ENCODE measurements at places on chromosomes 16 and 17.
A peak's percentile ranks its signal among the peaks of the same experiment; 100 is the strongest.

DNA sequence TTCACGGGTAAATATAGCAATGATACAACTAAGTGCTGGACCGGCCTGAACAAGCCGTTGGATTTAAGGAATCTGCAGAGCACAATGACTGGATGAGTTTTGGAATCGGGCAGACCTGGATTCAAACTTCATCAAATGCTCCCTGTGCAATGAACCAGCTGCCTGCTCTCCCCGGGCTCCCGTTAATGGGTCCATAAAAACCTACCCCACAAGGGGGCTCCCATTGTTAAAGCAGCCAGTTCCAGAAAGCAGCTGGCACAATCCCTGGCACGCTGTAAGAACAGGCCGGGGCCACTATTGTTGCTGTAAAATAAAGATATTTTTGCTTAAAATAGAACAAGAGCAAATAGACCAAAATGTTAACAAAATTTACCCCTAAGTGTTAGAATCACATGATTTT lies 131.9 kb downstream of the C16orf95 start:
- no peak for DNase-seq

GRCh38 chr17:77133087-77133638 lies 7.6 kb upstream of the SEC14L1 start:
- no peak for DNase-seq

GRCh38 chr17:51261024-51261963 lies 948 bp downstream of the UTP18 start:
- no peak for DNase-seq

DNA sequence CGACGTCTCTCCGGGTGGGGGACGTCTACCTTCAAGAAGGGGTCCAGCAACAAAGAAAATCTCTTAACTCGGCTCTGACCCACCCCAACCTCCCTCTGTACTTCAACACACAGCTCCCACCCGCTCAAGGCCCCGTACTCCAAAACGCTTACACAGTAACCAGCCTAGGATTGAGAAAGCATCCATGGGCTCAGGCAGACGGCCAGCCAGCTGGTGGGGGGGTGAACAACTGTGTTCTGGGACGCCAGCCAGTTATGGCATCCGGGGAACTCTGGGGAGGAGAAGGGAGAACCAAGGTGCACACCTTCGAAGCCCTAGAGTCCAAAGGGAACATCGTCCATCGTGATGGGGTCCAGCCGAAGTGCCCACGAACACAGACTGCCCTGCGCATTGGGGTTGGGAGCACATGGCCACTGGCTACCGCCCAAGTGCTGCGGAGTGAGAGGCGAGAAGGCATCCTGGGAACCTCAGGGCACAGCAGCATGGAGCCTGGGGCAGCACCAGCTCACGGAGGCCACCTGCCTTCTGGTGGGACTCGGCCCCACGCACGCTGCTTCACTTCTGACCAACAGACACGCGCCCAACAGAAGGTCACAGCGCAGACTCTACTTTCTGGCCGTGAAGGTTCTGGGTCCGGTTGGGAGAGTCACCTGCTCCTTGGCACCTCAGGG lies 14.3 kb downstream of the SLC16A3 start:
- DNase-seq, result no peak

GRCh38 chr17:6660101-6660500 lies 8.5 kb downstream of the C17orf100 start:
- no peak for DNase-seq

GRCh38 chr17:62626719-62627218 lies 701 bp upstream of the MRC2 start:
- DNase-seq, result no peak

DNA sequence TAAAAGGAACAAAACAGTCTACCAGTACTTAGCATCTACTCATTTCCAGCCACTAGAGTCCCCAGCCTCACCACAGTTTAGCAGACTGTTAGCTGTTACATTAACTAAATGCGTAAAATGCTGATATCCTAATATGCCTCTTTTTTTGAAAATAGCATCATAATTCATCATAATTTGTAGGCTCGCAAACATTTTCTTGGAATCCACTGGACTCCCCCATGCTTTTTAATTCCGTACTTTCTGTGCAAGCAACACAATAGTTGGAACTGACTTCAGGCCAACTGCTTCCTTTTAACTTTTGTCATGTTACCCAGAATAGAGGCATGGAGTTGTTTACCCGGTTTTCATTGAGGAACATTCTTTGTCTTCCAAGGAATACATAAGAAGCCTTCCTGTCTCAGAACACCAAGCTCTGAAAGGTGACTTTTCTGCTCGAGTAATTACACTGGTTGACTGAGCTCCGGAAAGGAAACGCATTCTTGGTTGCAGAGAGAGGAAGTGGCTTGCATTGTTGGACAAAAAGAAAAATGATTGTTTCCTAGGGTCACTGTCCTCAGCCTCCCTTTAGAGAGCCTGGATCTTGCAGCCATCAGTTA lies 30.9 kb upstream of the SEC14L1 start:
- DNase-seq, result no peak

DNA sequence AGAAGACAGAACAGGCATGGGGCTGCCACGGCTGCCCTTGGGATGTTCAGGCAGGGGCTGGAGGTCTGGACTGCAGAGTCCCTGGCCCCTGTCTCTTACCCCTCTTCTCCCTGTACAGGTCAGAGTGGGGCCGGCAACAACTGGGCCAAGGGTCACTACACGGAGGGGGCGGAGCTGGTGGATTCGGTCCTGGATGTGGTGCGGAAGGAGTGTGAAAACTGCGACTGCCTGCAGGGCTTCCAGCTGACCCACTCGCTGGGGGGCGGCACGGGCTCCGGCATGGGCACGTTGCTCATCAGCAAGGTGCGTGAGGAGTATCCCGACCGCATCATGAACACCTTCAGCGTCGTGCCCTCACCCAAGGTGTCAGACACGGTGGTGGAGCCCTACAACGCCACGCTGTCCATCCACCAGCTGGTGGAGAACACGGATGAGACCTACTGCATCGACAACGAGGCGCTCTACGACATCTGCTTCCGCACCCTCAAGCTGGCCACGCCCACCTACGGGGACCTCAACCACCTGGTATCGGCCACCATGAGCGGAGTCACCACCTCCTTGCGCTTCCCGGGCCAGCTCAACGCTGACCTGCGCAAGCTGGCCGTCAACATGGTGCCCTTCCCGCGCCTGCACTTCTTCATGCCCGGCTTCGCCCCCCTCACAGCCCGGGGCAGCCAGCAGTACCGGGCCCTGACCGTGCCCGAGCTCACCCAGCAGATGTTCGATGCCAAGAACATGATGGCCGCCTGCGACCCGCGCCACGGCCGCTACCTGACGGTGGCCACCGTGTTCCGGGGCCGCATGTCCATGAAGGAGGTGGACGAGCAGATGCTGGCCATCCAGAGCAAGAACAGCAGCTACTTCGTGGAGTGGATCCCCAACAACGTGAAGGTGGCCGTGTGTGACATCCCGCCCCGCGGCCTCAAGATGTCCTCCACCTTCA lies 11.7 kb downstream of the TUBB3 start:
- DNase-seq, result no peak

DNA sequence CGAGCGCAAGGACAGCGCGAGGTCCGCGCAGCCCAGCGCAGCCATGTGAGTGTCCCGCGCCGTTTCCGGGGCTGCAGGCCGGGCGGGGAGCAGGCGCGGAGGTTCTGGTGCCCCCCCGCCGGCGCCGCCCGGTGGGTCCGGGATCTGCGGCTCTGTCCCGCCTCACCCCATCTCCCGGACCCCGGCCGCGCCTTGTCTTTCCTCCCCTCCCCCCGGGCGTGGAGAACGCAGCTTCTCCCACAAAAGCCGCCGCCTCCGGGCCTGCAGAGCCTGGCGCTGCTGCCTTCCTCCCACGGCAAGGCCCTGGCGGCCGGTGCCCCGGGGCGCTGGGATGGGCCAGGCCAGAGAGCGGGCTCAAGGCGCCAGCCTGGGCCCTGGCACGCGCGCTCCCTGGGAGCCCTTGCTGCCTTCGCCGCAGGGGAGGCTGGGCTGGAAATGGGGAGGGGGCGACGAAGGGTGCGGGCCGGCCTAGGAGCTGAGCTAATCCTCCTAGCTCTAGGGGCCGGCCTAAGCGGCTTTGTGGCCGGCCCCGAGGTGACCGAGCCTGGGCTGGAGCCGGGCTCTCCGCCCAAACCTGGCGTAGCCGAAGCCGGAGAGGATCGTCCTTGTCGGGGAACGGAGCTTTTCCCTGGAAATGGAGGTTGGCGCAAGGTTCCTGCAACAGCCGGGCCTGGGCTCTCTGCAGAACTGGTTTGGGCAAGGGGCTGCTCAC lies 397 bp downstream of the RIPOR1 start:
- no peak for DNase-seq

GRCh38 chr17:7186241-7186640 lies 7.1 kb upstream of the ASGR1 start:
- no peak for DNase-seq

DNA sequence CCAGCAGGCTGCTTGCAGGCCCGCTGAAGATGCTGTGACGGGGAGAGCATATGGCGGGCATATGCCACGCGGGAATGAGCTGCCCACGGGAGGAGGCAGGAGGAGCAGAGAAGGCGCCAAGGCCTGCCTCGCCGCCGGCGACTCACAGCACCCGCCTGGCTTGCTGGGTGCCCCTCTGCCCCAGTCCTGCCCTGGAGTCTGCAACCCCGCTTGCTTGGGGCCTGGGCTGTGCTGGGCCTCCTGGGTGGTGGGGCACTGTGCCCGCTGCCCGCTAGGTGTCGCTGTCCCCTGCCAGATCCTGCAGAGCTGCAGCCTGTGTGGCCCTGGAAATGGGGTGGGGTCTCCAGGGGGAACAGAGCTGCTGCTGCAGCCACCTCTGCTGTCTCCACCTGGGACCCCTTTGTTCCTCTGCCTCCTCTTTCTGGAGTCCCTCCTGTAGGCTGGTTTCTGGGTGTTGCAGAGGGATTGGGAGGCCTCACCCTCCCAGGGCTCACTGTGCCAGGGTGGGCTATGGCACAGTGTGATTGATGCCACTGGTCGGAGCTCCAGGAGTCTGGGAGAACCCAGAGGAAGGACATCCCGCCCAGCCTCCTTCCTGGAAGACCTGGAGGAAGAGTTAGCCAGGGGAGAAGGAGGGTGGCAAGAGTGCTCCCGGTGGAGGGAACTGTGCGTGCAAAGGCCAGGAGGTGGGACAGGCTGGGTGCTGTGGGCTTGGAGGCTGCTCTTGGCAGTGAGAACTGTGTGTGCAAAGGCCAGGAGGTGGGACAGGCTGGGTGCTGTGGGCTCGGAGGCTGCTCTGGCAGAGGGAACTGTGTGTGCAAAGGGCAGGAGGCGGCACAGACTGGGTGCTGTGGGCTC lies 141.0 kb upstream of the CIBAR2 start:
- peak; percentile 55 for DNase-seq

DNA sequence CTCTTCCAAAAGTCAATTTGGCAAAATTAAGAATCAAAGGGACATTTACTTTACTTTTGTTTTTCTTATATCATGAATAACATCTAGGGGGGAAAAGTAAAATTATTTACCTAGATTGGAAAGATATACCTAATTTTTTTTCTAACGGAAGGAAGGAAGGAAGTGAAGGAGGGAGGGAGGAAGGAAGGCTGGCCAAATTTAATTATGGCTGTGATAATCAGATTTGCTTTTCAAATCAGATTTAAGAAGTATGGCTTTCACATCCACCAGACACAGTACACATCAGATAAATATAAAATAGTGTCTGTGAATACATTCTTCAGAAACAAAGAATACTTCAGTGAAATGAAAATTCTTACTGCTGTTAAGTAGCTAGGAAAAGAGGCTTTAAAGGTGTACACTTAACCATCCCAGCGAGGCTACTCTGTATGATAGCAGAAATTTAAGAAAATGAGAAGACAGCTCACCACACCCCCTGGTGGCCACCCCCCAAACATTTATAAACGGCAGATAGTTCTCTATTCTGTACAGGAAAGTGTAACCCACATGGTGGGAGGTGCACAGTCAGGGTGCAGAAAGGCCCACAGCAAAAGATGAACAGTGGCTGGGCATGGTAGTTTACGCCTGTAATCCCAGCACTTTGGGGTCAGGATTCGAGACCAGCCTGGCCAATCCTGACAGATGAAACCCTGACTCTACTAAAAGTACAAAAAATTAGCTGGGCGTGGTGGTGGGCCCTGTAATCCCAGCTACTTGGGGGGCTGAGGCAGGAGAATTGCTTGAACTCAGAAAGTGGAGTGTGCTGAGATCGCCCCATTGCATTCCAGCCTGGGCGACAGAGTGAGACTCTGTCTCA lies 150.8 kb downstream of the SSH2 start:
- peak; percentile 55 for DNase-seq

DNA sequence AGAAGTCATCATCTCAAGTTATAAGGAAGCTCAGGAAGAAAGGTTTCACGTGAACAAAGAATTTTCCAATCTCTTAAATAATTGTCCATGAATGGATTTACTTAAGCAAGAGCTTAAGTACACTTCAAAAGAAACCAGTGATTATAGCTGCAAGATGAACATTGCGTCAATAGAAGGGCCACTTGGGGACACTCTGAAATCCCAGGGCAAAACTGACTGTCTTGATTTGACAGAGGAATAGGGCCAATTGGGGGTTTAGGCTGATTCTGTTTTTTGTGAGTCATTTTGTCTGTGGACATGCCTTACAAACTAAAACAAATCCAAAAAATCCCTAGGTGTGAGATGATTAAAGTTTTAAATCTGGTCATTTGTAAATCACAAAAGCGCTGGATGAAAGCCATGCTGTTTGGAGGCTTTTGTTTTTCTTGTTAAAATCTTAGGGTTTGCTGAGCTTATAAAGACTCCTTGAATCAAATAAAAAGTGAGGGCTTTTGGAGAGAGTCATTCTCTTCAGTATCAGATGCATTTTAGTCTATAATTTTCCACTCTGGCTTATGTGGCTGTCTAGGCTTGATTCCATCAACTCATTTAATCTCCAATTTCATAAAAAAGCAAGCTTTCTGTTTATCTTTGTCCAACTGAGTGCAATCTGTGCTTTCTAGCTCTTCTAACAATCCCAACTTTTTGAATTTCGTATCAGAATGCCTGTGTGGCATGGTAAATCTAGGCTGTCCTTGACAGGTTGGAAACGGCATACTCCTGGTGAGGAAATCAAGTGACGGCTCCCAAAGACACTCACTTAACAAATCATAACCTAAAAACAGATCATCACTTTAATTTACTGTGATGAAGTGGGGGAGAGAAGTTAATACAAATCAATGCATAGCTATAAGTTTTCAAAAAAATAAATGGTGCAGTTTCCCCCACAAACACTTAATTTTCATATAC lies 98.2 kb upstream of the SOX9 start:
- no peak for DNase-seq

DNA sequence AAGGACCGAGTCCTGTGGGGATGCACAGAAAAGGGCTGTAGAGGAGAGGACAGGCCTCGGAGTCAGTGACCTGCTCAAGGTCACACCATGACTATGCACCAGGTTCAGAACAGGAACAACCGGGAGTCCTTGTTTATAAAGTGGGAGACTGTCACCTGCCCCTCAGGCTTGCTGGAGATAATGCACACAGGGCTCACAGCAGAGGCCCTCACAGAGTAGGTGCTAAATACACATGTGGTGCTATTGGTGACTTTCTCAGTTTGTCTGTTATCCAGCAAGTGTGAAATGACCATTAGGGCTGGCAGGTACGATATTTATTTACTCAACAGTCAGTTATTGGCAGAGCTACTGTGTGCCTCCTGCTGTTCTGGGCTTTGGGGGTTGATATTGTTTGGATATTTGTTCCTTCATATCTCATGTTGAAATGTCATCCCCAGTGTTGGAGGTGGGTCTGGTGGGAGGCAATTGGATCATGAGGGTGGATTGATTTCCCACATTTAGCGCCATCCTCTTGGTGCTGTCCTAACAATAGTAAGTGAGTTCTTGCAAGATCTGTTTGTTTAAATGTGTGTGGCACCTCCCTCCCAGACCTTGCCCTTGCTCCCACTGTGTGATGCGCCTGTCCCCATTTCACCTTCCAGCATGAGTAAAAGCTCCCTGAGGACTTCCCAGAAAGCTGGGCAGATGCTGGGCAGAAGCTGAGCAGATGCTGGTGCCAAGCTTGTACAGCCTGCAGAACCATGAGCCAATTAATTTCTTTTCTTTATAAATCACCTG lies 162.1 kb upstream of the MPHOSPH6 start:
- no peak for DNase-seq

GRCh38 chr17:29124135-29124924 lies 55.9 kb downstream of the MYO18A start:
- DNase-seq, result no peak
